ENCODE measurements at places on chromosomes 1 and 21.

GRCh38 chr1:41546833-41547135, 62.3 kb upstream of the EDN2 start:
- peaks cover 4% of the 10 kb centered on the region for H3K36me3 ChIP-seq
- H3K4me3 ChIP-seq = no peak overlapping the region
- no peak for DNase-seq

- H3K4me3 ChIP-seq = no peak overlapping the region
- no peak overlapping the region for H3K27ac ChIP-seq
- H3K4me1 ChIP-seq = no peaks in the 10 kb centered on the region
- H3K36me3 ChIP-seq = peaks cover 91% of the 10 kb centered on the region
Observed at GRCh38 chr1:160325252-160325651, 17.8 kb downstream of the COPA start.

GRCh38 chr1:76289692-76290091, 215.1 kb downstream of the ST6GALNAC3 start:
- no peaks in the 10 kb centered on the region for H3K36me3 ChIP-seq
- DNase-seq = no peak
- no peak overlapping the region for H3K4me3 ChIP-seq
- no peak overlapping the region for H3K27ac ChIP-seq
- no peaks in the 10 kb centered on the region for H3K27me3 ChIP-seq

GRCh38 chr1:42851420-42851819, 5.0 kb downstream of the ZNF691 start:
- DNase-seq = no peak
- H3K36me3 ChIP-seq = peaks cover 15% of the 10 kb centered on the region
- H3K4me1 ChIP-seq = peaks cover 8% of the 10 kb centered on the region

GRCh38 chr1:51728611-51729155, 111.8 kb downstream of the OSBPL9 start:
- H3K27me3 ChIP-seq = no peaks in the 10 kb centered on the region
- DNase-seq = no peak

DNA sequence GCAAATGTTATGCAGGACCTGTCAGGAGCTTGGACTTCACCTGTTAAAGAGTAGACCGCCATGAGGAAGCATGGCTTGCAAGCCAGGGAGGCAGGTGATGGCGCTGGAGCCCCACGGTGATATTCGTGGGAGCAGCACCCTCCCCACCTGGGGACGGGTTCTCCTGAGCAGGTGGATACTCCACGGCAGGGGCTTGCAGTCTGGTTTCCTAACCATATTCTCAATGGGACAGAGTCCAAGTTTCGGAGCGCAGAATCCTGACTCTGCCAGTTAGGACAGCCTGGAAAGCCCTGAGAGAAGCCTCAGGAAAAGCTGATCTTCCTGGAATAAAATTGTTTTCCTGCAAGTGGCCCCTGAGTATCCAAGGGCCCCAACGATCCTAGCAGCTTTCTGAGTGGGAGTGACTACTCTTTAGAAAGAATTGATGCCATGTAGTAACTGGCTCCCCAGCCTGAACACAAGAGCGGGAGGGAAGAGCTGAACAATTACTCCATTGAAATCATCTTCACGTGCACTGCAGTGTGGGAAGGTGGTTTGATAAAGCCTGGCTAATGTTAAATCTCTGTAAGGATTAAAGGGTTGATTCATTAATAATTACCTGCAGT, 146.3 kb upstream of the RAB4A start:
- H3K4me1 ChIP-seq = peaks cover 10% of the 10 kb centered on the region
- no peak overlapping the region for H3K27ac ChIP-seq
- no peaks in the 10 kb centered on the region for H3K27me3 ChIP-seq
- no peak for DNase-seq
- no peak overlapping the region for H3K4me3 ChIP-seq

DNA sequence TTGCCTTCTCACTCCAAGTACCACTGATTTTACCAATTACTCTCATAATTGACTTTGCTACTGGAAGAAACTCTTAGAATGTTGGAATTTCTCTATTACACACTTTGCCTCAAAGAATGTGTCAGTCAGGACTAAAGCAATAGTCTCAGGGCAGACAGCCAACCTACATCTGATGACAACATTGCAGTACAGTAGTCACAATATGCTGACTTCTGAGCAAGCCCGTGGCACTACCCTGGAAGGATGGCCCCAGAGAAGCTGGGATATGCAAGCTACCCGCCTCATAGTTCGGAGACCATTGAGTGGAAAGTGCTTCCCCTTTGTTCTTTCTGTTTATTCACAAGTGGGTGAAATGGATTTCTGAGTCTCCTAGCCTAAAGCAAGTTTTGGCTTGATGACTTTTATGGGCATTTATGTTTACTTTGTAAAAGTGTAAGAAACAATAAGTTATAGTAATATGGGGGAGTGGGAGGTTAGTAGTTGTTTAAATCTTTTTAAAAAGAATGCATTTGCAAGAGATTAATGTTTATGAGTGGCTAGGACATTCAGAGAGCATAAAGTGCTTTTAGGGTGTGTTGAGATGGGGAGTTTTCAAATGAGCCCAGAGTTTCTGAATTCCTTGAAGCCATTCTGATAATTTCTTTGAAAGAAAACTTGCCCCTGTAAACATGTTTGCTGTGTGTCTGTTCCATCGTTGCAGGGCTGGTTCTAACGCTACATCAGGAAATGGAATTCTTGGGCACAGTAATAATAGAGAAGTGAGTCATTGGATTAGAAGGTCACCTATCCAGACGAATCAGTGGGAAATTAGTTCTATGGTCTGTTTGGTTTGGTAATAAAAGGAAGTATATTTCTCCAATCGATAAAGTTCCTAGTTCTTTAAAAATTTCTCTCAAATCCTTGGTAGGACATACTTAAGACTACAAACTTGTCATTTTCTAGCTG, 63.8 kb downstream of the LMO4 start:
- H3K4me3 ChIP-seq = no peak overlapping the region
- no peaks in the 10 kb centered on the region for H3K27me3 ChIP-seq
- no peak overlapping the region for H3K27ac ChIP-seq

DNA sequence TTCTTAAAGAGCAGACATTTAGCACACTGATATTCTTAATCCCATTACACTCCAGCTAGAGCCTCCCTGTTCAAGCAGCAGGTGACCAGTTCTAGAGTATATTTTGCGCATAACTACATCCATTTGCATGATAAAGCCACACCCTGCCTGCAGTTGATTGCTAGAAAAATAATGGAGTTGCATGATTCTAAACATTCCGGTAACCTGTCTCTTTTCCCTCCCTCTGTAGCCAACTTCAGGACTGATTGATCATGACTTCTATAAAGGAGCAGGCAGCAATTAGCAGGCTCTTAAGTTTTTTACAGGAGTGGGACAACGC, 14.9 kb downstream of the ARMH1 start:
- H3K27ac ChIP-seq = no peak overlapping the region
- no peaks in the 10 kb centered on the region for H3K36me3 ChIP-seq
- no peak overlapping the region for H3K4me3 ChIP-seq
- DNase-seq = no peak
- no peaks in the 10 kb centered on the region for H3K4me1 ChIP-seq

- no peak overlapping the region for H3K4me3 ChIP-seq
- no peaks in the 10 kb centered on the region for H3K36me3 ChIP-seq
- DNase-seq = no peak
- H3K27ac ChIP-seq = no peak overlapping the region
- H3K4me1 ChIP-seq = peaks cover 12% of the 10 kb centered on the region
- H3K27me3 ChIP-seq = no peaks in the 10 kb centered on the region
Observed at GRCh38 chr1:182217071-182217470, 155.6 kb upstream of the ZNF648 start.

- H3K27ac ChIP-seq = no peak overlapping the region
- DNase-seq = no peak
- H3K4me3 ChIP-seq = no peak overlapping the region
- no peaks in the 10 kb centered on the region for H3K4me1 ChIP-seq
- no peaks in the 10 kb centered on the region for H3K36me3 ChIP-seq
- H3K27me3 ChIP-seq = no peaks in the 10 kb centered on the region
Observed at GRCh38 chr1:235566084-235566483, 61.8 kb upstream of the B3GALNT2 start.

GRCh38 chr21:44497703-44498126, 42.3 kb downstream of the KRTAP10-1 start:
- H3K27me3 ChIP-seq = peaks cover 11% of the 10 kb centered on the region
- peaks cover 16% of the 10 kb centered on the region for H3K4me1 ChIP-seq
- DNase-seq = no peak
- no peaks in the 10 kb centered on the region for H3K36me3 ChIP-seq
- H3K4me3 ChIP-seq = no peak overlapping the region

GRCh38 chr1:115289940-115290339, 48.1 kb downstream of the NGF start:
- DNase-seq = no peak
- H3K36me3 ChIP-seq = no peaks in the 10 kb centered on the region
- peaks cover 9% of the 10 kb centered on the region for H3K4me1 ChIP-seq

DNA sequence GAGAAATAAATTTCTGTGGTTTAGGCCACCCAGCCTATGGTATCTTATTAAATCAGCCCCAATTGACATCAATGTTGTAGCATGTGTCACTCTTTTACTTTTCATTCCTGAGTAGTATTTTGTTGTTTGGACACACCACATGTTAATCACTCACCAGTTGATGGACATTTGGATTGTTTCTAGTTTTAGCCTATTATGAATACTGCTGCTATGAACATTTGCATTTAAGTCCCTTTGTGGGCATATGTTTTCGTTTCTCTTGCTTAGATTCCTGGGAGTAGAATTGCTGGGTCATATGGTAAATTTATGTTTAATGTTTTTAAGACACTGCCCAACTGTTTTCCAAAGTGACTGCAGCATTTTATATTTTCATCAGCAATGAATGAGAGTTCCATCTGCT, 50.2 kb upstream of the NUF2 start:
- H3K4me3 ChIP-seq = no peak overlapping the region
- DNase-seq = no peak
- H3K27ac ChIP-seq = no peak overlapping the region
- H3K27me3 ChIP-seq = no peaks in the 10 kb centered on the region
- no peaks in the 10 kb centered on the region for H3K36me3 ChIP-seq

DNA sequence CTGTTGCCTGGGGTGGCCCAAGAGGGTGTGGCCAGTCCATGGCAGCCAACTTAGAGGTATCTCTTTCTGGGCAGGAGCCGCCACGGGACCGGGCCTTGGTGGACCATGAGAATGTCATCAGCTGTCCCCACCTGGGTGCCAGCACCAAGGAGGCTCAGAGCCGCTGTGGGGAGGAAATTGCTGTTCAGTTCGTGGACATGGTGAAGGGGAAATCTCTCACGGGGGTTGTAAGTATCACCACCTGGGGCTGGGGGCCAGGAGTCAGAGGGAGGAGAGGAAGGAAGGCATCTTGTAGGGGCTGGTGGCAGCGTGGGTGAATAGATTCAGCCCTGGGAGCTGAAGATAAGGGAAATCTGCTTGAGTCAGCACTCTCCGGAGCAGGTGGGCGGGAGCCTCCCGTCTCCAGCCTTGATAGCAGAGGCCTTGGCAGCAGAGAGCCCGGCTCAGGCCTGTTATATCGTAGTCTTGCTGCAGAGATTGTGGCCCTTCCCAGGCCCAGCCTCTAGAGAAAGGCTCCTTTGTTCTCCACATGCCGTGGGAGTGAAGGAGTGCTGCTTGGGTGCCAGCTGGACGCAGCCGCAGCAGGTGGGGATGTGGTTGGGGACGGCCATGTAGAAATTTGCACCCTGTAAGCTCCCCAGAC, 25.4 kb downstream of the PHGDH start:
- no peak overlapping the region for H3K4me3 ChIP-seq
- H3K4me1 ChIP-seq = peaks cover 23% of the 10 kb centered on the region
- H3K36me3 ChIP-seq = peaks cover 27% of the 10 kb centered on the region
- DNase-seq = no peak

- peaks cover 12% of the 10 kb centered on the region for H3K4me1 ChIP-seq
- no peak overlapping the region for H3K4me3 ChIP-seq
- H3K27me3 ChIP-seq = no peaks in the 10 kb centered on the region
- H3K36me3 ChIP-seq = no peaks in the 10 kb centered on the region
- peak overlapping the region; percentile 37 for H3K27ac ChIP-seq
Observed at GRCh38 chr1:89890085-89890752, 69.4 kb downstream of the LRRC8D start.

DNA sequence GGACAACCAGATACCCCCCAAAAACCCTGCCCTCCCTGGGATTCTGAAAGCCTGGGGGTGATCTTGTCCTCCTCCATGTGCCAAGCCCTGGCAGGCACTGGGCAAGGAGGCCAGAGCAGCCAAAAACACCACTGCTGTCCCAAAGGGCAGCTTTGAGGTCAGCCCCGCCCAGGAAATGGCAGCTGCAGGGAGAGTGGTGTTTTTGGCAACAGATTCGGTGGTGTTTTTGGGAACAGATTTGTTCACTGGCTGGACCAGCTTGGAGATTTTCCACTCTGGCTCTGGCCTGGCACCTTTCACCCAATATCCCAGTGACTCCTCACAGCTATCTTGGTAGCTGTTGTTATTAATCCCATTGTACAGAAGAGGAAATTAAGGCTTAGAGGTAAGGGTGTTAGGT, 34.7 kb downstream of the LRP8 start:
- no peaks in the 10 kb centered on the region for H3K27me3 ChIP-seq
- H3K4me1 ChIP-seq = peaks cover 14% of the 10 kb centered on the region
- no peak overlapping the region for H3K27ac ChIP-seq

- no peaks in the 10 kb centered on the region for H3K27me3 ChIP-seq
- H3K36me3 ChIP-seq = no peaks in the 10 kb centered on the region
- H3K4me3 ChIP-seq = no peak overlapping the region
- H3K4me1 ChIP-seq = peaks cover 12% of the 10 kb centered on the region
- no peak overlapping the region for H3K27ac ChIP-seq
Observed at GRCh38 chr1:186643614-186644013, 36.6 kb downstream of the PTGS2 start.

- no peak overlapping the region for H3K4me3 ChIP-seq
- H3K27ac ChIP-seq = no peak overlapping the region
- H3K4me1 ChIP-seq = no peaks in the 10 kb centered on the region
Observed at GRCh38 chr1:84390226-84390625, 8.1 kb upstream of the DNASE2B start.

DNA sequence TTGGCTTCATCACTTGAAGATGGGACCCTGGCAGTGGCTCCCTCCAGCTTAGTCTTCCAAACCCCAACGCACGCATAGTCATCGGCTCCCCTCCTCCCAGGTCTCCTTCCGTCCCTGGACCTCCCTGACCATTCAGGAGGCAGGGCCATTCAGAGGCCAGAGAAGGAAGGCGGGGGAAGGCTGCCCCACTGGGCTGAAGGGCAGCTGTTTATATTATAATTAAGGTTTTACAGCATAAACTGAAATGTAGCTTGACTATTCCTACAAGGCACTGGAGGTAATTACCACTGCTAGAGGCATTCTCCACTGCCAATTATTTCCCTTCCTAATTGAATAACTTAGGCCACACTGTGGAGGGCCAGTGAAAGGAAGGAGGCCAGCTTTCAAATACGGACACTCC, 170.6 kb upstream of the PROX1 start:
- no peaks in the 10 kb centered on the region for H3K36me3 ChIP-seq
- no peaks in the 10 kb centered on the region for H3K27me3 ChIP-seq
- H3K27ac ChIP-seq = no peak overlapping the region
- no peak overlapping the region for H3K4me3 ChIP-seq
- DNase-seq = no peak

DNA sequence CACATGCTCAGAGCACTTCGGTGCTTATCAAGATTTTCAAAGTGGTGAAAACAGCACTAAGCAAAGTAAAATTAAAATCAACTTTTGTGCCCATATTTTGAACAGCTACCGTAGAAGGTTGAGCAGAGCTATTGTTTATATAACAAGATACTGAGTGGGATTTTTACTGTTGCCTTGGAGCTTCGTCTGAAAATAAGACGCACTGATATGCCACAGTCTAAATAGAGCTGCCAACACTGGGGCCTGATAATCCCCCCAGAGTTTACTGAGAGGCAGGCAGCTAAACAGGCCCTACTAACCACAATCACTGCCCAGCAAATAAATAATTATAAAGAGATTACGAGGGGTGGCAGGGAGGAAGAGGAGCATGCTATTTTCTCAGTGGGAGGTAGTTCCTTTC, 650 bp upstream of the CCDC190 start:
- no peaks in the 10 kb centered on the region for H3K36me3 ChIP-seq
- DNase-seq = no peak
- no peaks in the 10 kb centered on the region for H3K27me3 ChIP-seq
- no peak overlapping the region for H3K27ac ChIP-seq
- H3K4me1 ChIP-seq = no peaks in the 10 kb centered on the region
- no peak overlapping the region for H3K4me3 ChIP-seq

Data from suprapubic skin (tissue), 4 donors.